Fibroblast of villous mesenchyme (primary cell): ENCODE measurements at places on chromosomes 3 and 15. TPM values are rescaled to one million over a fixed set of nuclear protein-coding genes. Genes with fewer than 3 reads are reported as not detected.

DNA sequence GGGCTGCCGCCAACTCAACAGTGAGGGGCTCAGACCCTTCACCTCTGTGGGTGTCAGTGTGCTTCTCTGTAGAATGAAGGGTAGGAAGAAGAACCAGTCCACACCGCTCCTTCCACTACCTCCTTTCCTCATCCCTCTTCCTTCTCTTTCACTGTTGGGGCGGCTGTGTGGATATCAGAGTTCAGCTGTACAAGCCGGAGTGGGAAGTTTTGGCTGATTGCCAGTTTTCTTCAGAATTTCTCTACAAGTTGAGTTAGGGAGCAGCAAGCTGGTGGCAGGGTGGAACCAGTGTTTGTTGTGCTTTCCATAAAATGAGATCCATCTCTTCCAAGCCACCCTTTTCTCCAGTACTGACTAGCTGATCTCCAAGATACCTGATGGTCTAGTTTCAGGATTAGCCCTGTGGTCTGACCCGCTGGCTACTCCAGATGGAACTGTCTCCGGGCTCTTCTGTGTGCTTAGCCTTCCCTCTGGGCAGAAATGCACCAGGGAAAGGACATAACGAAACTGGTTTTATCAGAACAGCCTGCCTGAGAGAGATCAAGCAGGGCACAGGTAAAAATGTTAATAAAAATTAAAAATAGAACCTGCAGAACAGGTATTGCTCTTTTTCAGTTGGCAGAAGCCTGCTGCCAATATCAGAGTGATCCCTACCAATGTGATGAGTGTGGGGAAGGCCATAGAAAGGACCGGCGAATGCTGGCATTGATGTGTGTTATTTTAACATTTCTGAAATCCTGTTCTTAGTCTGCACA is 169.9 kb upstream of the TSC22D2 start:
- no peak for DNase-seq

Gene AMIGO3
- 0.43 and 1.6 TPM in 2 replicates for total RNA-seq

DNA sequence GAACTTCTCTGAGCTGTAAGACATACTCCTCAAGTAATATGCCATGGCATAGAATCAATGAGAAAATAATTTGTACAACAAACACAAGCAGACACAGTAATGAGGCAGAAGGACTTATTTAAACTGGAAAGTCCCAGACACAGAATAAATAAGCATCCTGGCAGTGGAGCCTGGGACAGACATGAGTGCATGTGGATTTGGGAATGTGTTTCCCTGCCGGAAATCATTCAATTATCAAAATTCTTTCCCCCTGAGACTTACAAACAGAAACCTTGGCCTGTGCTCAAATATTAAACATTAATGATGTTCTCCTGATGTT is 520.1 kb downstream of the ROBO1 start:
- peak; percentile 23 for DNase-seq

Gene GOLGA6D
- total RNA-seq, result not detected in 2 replicates

GRCh38 chr15:95269242-95270183 is 1038.2 kb downstream of the MCTP2 start:
- no peak for DNase-seq

DNA sequence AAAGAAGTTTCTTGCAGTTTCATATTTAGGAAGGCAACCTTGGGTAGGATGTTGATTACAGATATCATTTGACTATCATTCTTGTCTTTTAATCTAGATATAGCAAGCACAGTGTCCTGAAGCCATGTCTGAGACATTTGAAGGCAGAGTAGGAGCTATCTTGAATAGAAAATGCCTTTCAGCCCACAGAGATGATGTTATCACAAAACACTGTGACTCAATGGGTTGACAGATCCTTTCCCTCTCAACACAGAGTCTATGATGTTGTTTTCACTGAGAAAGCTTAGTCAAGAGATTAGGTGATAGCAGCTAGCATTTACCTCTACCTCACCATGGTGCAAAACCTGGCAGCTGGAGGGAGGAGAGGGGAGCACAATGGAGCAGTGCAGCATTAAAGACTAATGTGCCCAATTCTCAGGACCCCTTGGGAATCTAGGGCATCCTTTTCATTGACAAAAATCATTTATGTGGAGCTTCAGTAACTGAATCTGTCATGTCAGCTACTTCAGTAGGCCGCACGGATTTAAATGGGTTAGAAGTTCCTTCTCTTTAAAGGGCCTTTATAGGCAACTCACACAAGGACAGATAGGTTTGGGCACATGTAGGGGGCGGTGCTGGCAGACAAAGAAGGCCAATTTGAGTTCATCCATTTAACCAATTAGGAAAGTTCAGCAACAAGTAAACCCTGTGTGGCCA is 121.8 kb downstream of the AGBL1 start:
- no peak for DNase-seq

DNA sequence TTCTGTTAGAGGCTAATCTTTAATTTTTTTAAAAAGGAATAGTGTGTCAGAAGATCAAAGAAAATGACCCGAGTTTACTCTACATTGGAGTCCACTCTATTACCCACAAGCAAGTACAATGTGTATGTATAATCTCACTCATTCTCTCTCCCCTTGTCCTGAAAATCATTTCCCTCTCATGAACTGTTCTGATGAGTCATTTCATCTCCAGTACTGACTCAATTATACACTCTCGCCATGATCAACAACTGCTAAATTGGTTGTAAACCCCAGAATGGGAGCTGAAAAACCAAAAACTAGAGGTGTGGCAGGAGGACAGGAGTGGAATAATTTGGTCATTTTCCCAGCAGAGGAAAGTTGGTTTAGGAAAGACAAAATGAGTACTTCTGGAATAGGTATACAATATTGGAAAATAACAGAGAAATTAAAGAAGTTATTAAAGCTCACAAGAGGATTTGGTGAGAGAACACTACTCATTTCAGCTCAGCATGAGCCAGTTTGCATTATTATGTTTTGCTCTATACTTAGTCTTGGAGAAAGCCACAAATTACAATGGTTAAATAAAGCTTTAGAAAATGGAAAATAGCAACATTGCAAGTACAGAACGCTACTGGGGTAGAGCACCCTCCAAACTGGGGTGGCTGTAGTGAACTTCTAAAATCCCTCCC is 144.3 kb upstream of the PFN2 start:
- no peak for DNase-seq

Gene PLCB2
- total RNA-seq, result 0.43 and 0.64 TPM in 2 replicates

Gene ZDHHC23
- 0.32 and 0.43 TPM in 2 replicates for total RNA-seq

Gene IL16
- total RNA-seq, result 0.32 TPM in 1 of 2 replicates, not detected in the other

DNA sequence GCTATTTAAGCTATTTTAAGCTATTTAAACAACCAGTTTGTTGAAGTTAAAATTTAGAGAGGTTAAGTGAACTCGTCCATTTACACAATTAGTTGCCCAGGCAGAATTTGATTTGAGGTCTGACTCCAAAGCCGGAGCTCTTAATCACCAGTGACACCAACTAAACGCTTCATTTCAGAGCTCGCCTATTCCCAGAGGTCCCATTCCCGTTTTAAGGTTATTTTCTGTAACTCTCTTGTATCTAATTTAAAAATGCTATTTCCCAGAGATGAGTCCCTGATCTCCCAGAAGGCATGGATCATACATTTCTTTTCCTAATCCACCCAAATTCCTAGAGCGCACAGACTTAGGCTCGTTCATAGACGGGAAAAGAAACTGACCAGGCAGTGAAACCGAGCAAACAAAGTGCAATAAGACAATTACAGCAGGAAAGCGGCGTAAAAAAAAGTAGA is 904 bp upstream of the MCTP2 start:
- peak; percentile 65 for DNase-seq
